ENCODE measurements at places on chromosomes 3 and 15.
A peak's percentile ranks its signal among the peaks of the same experiment; 100 is the strongest.

DNA sequence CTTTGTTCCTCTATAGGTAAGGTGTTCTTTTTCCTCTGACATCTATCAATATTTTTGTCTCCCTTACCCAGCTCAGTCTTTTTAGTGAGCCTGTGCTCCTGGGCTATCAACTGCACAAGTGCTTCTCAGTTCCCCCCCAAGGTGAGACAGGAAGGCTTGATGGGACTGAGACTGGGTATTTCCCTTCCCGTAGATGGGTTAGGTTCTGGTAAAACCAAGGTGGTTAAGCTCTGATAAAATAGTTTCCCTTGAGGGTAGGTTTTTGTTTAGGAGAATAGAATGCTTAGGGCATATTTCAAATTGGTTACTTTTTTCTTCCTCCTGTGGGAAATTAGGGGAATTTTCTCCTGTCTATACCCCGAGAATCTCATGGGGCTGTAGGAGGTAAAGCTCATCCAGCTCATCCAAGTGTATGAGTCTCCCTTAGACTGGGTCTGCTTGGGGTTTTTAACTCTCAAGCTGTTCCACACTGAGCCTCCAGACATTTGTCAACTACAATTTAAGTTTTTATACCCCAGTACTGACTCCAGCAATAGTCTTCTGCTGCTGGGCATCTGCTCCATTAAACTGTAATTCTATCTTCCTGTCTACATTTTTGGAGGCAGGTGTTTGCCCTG is 44.9 kb downstream of the OXSR1 start:
- no peak for DNase-seq

- no peak for DNase-seq
Observed at GRCh38 chr3:72329354-72329753, 518.9 kb downstream of the SHQ1 start.

DNA sequence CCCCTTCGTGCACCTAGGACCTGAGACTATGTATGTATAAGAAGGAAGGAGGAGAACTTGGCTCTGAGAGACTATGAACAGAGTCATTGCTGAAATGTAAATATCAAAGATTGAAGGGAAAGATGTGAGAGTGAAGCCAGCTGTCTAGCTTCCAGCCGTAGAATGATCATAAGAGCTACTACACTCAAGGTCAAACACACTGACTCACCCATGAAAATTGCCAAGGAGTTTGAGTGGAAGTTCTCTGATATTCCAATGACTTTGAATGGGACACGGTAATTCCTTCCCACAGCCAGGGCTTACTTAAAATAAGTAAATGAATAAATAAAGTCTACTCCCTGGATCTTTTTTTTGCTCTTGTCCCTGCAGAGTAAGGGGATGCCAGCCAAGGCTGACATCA is 398.9 kb upstream of the TPRG1 start:
- no peak for DNase-seq

GRCh38 chr3:14096742-14097141 is 27.9 kb downstream of the CHCHD4 start:
- no peak for DNase-seq

DNA sequence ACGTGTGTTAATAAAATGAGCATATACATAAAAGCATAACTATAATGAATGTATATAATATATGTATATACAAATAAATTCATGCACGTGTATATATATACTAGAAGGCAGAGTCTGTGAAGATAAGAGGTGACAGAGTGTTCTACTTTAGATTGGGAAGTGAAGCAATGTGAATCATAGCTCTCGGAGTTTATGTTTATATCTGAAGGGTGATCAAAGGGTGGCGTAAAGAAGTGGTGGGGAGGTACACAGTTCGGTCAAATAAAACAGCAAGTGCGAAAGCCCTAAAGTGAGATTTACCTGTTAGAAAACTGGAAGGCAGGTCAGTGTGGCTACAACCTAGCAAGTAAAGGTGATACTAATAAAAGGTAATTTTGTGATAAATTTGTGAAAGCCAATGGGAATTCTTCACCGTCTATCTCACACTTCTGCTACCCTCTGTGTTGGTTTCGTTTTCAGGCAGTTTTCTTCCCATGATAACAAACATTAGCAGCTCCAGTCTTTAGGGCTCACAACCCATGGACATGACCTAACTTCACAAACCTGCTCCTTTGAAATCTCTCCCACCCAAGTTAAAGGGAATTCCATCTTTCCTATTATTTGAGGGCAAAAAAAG is 46.7 kb upstream of the BCHE start:
- no peak for DNase-seq

- no peak for DNase-seq
Observed at GRCh38 chr15:53625260-53625659, 134.2 kb downstream of the WDR72 start.

GRCh38 chr3:113825090-113825489 is 13.5 kb upstream of the GRAMD1C start:
- DNase-seq: no peak

- peak; percentile 57 for DNase-seq
Observed at GRCh38 chr3:194806991-194807630, 121.4 kb downstream of the FAM43A start.

- no peak for DNase-seq
Observed at GRCh38 chr15:94274745-94275144, 43.4 kb downstream of the MCTP2 start.

DNA sequence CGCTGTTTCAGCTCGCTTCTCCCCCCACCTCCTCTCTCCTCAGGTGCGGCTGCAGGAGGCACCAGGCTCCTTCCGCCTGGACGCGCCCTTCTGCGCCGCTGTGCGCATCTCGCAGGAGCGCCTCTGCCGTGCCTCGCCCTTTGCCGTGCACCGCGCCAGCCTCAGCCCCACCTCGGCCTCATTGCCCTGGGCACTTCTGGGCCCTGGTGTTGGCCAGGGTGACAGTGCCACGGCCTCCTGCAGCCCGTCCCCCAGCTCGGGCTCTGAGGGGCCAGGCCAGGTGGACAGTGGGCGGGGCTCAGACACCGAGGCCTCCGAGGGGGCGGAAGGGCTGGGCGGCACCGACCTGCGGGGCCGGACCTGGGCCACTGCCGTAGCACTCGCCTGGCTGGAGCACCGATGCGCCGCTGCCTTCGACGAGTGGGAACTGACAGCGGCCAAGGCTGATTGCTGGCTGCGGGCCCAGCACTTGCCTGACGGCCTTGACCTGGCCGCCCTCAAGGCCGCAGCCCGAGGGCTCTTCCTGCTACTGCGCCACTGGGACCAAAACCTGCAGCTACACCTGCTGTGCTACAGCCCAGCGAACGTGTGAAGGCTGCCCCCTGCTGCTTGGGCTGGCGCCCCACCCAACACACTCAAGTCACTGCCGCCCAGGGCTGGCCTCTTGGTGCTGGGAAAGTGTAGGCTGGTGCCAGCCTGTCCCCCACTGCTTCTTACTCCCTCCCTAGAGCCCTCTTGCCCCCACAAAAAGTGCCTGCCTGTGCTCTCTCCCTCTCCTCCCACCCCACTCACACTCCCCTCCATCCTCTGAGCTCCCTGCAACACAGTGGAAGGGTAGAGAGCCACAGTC is 7.1 kb downstream of the ALG3 start:
- DNase-seq: no peak

DNA sequence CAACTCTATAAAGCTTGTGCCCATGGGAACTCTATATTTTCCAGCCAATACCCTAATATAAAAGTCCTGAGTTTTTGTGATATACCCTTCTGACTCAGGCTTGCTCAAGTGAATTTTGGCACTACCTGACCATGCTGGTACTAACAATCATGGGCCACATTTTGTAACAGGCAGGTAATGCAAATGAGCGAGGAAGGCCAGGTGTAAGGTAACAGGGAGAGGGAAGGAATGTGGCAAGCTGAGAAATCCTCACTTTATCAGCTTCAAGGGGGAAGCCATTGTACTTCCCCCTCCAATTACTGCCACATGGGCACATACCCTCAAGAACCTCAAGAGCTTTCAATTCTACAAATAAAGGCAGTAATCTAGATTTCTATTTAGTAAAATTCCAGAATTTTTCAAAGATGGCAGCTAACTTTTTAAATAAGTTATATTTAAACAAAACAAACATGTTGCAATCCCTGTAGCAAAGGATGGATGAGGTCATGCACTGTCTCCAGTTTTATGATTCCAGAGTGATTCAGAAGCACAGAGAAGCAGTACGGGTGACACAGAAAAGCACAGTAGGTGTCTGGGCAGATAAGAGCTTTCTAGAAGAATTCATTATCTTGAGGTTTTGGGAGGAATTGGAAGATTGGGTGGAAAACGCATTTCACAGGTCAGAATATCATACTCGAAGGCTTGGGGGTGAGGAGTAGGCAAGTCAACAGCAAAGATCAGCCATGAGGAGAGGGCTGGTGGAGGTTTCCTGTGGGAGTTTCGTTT is 87.6 kb downstream of the FOXP1 start:
- DNase-seq: peak; percentile 83

GRCh38 chr3:112437146-112438022 is 61.9 kb downstream of the BTLA start:
- DNase-seq: peak; percentile 11

DNA sequence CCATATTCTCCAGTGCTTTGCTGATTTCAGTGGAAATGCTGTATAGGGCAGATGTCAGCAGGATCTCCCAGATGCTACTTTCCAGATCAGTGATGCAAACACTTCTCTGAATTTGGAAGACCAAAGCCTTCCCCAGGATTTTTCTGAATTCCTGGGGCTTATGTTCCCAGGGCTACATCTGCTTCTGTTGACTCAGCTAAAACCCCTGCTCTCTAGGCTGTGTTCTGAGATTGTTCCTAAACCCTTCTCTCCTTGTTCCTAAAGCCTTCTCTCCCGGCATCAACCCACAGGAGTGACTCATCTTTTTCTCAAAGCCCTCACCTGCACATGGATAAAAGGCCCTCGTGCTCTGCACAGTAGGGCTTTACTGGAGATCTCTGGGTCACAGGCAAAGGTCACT is 35.5 kb downstream of the FAH start:
- no peak for DNase-seq

GRCh38 chr3:122824465-122825381 is 29.9 kb downstream of the SLC49A4 start:
- peak; percentile 3 for DNase-seq

- DNase-seq: no peak
Observed at GRCh38 chr15:22895465-22896190, 57.2 kb downstream of the NIPA2 start.

GRCh38 chr3:96631050-96631449 is 183.3 kb upstream of the EPHA6 start:
- no peak for DNase-seq

DNA sequence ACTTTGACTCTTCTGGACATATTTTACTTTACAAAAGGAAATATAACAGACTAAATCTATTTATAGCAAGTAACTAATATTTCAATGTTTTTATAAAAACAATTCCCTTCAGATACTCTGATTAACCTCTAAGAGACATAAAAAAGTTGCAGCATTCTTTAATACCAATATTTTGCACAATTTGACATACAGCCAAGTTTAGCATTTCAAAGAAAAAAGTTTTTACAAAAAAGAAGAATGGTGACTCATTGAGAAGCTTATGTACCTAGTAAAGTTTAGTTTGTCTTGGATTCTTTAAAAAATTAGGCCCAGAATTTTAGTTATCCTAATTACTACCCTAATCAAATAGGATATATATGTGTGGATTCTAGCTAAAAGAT is 17.6 kb downstream of the DAZL start:
- peak; percentile 23 for DNase-seq

DNA sequence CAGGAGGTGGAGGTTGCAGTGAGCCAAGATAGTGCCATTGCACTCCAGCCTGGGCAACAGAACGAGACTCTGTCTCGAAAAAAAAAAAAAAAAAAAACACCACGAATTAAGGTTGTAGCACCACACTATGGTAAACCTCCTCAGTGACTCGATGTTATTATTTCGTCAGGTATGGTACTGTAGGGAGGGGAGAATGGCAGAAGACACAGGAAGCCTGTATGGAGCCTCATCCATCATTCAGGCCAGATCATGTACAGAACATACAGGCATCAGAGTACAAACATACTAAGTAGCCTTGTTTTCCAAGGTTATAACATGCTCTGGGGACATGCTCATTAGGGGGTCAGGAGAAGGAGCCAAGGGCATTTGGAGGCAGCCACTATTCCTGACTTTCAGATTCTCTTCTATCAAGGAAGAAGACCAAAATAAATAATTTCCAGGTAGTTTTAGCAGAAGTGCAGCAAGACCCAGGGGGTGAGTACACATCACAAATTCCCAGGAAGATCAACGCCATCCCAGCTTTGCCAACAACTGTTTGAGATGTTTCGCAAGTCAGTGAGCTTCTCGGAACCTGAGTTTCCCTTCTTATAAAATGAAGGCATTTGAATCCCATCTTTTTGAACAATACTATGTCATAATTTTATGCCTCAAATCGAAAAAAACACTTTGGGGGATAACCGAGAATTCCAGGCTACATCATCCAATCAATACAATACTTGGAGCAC is 79.8 kb downstream of the FOXP1 start:
- peak; percentile 57 for DNase-seq

DNA sequence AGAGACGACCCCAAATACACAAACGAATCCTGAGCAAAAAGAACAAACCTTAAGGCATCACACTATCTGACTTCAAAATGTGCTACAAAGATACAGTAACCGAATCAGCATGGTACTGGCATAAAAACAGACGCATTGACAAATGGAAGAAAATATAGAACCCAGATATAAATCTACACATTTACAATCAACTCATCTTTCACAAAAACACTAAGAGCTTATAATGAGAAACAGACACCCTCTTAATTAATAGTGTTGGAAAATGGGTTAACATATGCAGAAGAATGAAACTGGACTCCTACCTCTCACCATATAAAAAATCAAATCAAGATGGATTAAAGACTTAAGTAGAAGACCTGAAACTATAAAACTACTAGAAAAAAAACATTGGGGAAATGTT is 130.3 kb upstream of the DCBLD2 start:
- DNase-seq: no peak

- DNase-seq: no peak
Observed at GRCh38 chr3:143552851-143553250, 295.4 kb downstream of the SLC9A9 start.

DNA sequence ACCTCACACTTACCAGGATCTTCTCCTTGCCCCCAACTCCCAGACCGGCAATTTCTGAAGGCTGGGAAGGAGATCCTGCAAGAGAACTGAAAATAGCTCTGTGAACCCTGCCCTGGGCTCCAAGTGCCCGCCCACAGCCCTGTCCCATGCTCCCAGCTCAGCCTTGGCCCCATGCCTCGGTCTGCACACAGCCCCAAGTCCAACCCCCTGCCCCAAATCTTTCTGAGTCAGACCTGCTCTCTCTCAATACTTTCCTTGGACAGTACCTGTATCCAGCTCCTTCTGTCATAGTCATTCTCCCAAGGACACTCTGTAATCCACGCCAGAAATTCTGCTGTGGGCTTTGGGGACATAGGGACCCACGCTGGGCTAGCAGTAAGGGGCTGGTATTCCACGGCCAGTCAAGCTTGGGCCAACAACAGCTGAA is 6.3 kb upstream of the SMAD3 start:
- DNase-seq: no peak

GRCh38 chr15:72585476-72586058 is 68.9 kb upstream of the GOLGA6B start:
- DNase-seq: no peak

DNA sequence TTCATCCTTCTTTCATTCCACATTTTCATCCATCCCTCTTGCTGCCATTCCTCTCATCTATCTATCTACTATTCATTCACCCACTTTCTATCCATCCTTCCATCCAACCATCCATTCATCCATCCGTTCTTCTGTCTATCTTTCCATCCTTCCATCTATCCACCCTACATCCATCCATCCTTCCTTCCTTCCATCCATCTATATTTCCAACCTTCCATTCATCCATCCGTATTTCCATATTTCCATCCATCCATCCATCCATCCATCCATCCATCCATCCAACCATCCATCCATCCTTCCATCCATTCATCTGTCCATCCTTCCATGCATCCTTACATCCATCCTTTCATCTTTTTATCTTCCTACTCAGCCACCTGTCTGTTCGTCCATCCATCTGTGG is 14.0 kb downstream of the SLC6A20 start:
- no peak for DNase-seq

GRCh38 chr3:46386205-46386604 is 15.5 kb downstream of the CCR5 start:
- no peak for DNase-seq
